ENCODE measurements at places on chromosomes 7 and 10. TPM values are rescaled to one million over a fixed set of nuclear protein-coding genes. Genes with fewer than 3 reads are reported as not detected.

GRCh38 chr10:42885491-42886270, 103.1 kb downstream of the BMS1 start:
- H3K27ac ChIP-seq, result no peak overlapping the region
- no peak overlapping the region for H3K4me3 ChIP-seq
- peaks cover 4% of the 10 kb centered on the region for H3K27me3 ChIP-seq
- no peaks in the 10 kb centered on the region for H3K4me1 ChIP-seq
- DNase-seq, result no peak
- H3K36me3 ChIP-seq, result no peaks in the 10 kb centered on the region

DNA sequence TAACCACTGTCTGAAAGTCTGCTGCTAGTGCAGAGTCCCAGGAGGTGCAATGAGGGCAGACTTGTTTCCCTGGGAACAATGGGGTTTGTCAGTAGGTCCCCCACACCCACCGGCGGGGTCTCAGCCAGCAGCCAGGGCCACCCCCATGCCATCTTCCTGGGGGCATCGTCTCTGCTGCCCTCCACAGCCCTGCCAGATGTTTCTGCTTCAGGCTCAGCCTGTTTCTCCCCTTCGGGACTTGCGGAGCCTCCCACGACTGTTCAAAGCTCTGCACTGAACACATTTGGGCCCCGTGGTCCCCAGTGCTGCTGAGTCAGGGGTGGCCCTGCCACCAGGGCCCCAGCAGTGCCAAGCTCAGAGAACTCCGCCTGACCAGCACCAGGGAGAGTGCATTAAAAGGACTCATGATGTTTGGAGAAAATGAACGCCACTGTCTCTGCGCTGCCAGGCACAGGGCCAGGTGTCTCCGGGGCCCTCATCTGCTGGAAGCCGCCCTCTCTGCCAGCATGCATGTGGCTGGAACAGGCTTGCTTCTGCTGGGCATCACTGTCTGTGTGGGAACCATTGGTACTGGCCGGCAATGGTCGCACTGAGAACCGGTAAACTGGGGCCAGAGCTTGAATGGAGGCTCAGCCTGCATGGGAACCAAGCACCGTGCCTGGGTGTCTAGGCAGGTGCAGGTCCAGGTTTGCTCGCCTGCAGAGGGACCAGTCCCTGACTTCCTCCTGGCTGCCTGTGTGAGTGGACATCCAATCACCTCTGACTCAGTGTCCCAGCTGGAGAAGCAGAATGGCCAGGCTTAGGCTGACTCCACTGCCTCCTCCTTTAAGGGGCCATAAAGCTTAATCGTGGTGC, 345.1 kb downstream of the GLRX3 start:
- no peaks in the 10 kb centered on the region for H3K36me3 ChIP-seq
- no peak overlapping the region for H3K4me3 ChIP-seq
- H3K27ac ChIP-seq, result no peak overlapping the region
- DNase-seq, result no peak

DNA sequence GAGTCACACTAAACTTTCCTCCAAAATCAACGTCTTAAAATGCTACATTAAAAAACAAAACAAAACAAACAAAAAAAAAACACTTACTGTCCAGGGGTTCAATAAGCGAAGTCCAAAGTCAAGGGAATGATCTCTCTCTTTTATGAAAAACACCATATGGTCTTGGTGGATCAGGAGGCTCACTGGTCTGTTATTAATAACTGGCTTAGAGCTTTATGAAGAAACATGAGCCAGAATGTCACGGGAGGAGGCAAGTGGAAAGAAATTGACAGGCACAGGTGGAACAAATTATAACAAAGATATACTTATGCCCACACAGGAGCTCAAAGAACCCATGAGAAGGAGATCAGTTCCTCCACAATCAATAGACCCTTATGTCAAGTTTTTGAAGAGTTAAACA, at the start of gene MRLN:
Gene MRLN, minus strand, starts transcription at position 189 of the 400 bp plus-strand sequence.
- H3K27me3 ChIP-seq, result peaks cover 10% of the 10 kb centered on the region
- H3K27ac ChIP-seq, result no peak within 1 kb of the TSS
- H3K4me3 ChIP-seq, result no peak within 1 kb of the TSS
- H3K4me1 ChIP-seq, result no peaks in the 10 kb centered on the region

TMEM213 gene
- total RNA-seq, result not detected

CFAP69 gene
- total RNA-seq, result not detected

GRCh38 chr10:131816941-131817700, 83.7 kb upstream of the PPP2R2D start:
- DNase-seq, result no peak
- H3K36me3 ChIP-seq, result no peaks in the 10 kb centered on the region
- H3K4me3 ChIP-seq, result no peak overlapping the region
- H3K27me3 ChIP-seq, result no peaks in the 10 kb centered on the region
- no peaks in the 10 kb centered on the region for H3K4me1 ChIP-seq
- no peak overlapping the region for H3K27ac ChIP-seq

DNA sequence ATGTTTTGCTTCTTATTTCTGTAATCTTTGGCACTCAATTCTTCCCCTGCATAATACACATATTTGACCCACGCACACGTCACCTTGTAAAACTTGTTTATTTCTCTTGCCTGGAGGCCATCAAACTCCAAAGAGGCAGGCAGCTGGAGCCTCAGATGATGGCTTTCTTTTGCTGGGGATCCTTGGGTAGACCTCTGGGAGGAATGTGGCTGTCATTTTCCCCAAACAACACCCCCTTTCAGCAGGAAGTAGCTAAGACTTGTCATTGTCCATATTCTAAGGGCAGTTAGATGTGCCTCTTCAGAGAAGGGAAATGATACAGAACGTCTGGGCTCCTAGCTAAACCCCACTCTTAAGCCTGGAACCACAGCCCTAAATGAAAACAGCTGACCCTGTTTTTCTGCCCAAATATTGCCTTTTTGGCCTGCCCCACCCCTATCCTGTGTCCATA, 111.3 kb downstream of the ITGB8 start:
- no peak overlapping the region for H3K4me3 ChIP-seq
- no peak overlapping the region for H3K27ac ChIP-seq
